Fibroblast of skin of abdomen (primary cell): ENCODE measurements at places on chromosomes 16 and 17.

- DNase-seq = no peak
Observed at GRCh38 chr16:25030420-25031131, 15.4 kb upstream of the ARHGAP17 start.

DNA sequence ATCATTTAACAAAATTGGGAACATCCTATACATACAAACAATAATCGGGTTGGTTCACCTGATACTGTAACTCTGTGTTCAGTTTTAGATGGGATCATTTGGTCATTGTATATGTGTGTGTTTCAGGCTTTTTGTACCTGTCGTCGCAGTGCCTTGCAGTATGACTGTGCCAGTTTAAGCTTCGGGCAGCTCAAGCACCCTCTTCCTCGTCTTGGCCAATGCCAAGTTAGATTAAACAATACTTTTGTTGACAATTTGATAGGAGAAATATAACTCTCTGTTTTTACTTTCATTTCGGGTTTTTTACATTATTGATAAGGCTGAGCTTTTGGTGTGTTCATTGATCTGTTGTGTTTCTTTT, 37.0 kb upstream of the ARHGAP17 start:
- DNase-seq = no peak

DNA sequence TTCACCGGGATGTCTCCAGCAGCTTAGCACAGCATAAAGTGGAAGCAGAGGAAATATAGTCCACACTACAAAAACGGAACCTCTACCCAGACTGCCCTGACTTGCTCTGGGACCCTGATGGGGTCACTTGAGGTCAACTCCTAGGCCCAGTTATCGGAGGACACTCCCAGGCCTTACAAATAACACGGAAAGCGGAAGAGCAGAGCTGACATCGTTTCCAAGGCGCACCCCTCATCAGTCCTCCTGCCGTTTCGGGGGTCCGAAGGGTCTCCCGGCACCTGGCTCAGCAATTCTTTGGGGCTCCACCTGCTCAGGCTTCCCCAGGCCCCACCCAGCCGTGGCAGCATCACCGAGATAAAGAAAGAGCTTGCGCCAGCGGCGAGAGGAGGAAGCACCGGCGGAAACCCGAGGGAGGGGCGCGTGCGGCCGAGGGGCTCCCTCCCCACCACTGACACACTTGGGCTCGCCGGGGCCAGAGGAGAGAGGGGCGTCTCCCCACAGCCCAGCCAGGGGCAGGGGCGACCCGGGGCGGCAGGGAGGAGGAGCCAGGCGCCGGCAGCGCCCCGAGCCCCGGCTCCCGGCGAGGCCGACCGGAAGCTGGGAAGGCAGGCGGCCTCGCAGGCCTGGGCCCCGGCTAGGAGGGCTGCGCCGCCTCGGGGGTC, 727 bp downstream of the CORO7 start:
- peak; percentile 7 for DNase-seq

- DNase-seq = no peak
Observed at GRCh38 chr16:51137097-51137496, 14.0 kb downstream of the SALL1 start.

- no peak for DNase-seq
Observed at GRCh38 chr16:11526655-11527350, 59.9 kb downstream of the LITAF start.

DNA sequence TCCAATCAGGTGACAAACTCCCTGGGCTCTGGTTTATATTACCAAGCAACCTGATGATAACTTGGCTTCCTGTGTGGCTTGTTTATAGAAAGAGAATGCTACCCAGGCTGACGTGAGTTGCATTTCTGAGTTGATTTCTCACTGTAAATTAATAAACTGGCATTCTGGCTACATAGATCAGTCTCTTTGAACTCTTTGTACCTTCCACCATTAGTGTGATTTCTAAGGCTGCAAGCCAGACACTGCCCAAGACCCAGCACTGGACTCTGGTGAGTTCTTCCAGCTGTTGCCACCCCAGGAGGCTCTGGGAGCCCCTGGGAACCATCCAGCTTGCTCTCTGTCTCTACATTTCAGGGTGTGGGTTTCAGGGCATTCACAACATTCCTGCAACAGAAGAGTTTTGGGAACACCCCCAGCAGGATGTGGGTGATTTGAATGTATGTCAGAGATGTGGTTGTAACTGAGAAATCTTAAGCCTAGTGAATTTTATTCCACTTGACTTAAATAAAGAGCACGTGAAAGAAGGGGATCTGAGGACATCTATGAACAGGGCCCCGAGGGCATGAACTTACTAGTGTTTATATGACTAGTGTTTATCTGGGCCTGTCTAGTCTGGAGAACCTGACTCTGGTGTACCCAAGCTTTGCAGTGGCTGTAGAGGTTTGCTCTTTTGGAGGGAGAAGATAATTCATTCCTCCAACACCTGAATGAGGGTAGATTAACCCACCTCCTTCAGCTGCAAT, 30.3 kb upstream of the LRRC37A start:
- peak; percentile 93 for DNase-seq

DNA sequence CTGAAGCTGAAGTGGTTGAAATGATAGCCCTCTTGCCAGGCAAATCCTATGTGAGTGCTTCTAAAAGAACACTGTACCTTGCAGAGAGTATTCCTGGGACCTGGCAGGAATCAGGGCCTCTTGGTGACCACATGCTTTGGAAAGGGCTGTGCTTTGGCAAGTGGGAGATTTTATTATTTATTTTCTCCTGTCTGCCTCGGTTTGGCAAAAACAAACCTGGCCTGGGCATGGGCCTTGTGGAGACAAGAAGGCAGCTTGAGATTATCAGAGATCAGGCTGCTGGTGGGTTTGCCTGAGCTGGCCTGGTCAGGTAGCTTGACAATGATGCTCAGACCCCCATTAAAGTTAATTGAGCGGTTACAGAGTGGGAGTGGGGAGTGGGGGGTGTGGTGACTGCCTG, 24.6 kb downstream of the ABCC1 start:
- no peak for DNase-seq

- no peak for DNase-seq
Observed at GRCh38 chr16:84143081-84143480, 1.9 kb downstream of the HSDL1 start.

GRCh38 chr16:13480801-13481200, 439.2 kb upstream of the ERCC4 start:
- DNase-seq = no peak
